Bronchial smooth muscle cell (primary cell): ENCODE measurements at places on chromosomes 11 and 22. TPM values are rescaled to one million over a fixed set of nuclear protein-coding genes. Genes with fewer than 3 reads are reported as not detected.

The ANO9 gene
- total RNA-seq = under 0.01 TPM in 1 of 2 replicates, not detected in the other

The ANKK1 gene
- total RNA-seq = under 0.01 and 0.17 TPM in 2 replicates

The PLEKHA7 gene
- under 0.01 and 0.17 TPM in 2 replicates for total RNA-seq

The SAA1 gene
- not detected in 2 replicates for total RNA-seq

The PRG3 gene
- total RNA-seq = not detected in 2 replicates

The ELMOD1 gene
- total RNA-seq = under 0.01 and 0.16 TPM in 2 replicates

The TTC36 gene
- 0.79 TPM in 1 of 2 replicates, not detected in the other for total RNA-seq

The SDHAF2 gene
- total RNA-seq = 33.8 and 42.6 TPM in 2 replicates

The GDPD4 gene
- total RNA-seq = not detected in 2 replicates

The FZD4 gene
- 30.6 and 33.6 TPM in 2 replicates for total RNA-seq

The ADAMTS15 gene
- 23.4 and 29.6 TPM in 2 replicates for total RNA-seq

The MIOX gene
- not detected in 2 replicates for total RNA-seq

The CSRP3 gene
- not detected in 2 replicates for total RNA-seq

The PRAME gene
- not detected in 2 replicates for total RNA-seq

The ZNF280A gene
- not detected in 2 replicates for total RNA-seq

The MB gene
- 0.16 TPM in 1 of 2 replicates, not detected in the other for total RNA-seq
